Cardiac fibroblast (primary cell): ENCODE measurements at places on chromosomes 7 and 10.

- no peak for DNase-seq
These were observed 4.3 kb downstream of the PRRT4 start for GRCh38 chr7:128357217-128357613.

GRCh38 chr7:157656195-157656769 is 319.5 kb downstream of the DNAJB6 start:
- DNase-seq, result no peak

DNA sequence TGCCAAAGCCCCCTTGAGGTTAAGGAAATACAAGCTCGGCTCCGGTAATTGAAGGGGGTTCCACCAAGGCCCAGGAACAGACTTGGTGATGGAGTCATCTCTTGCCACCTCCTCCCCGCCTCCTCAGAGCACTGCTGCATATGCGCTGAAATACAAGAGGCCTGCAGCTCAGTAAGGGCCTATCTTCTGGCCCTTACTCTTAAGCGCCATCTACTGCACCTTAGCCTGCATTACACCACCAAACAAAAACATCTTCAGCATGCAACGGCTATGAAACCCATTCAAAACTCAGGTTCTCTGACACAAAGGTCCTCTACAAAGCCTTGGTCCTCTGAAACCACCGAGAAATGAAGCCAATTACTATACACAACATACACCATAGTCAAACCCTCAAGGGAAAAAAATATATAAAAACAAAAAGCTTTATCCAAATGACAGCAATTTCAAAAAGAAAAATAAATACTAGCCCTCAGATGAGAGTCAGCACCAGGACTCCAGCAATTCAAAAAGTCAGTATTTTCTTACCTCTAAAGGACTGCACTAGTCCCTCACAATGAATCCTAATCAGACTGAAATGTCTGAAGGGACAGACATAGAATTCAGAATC is 176.8 kb upstream of the TBX20 start:
- DNase-seq, result no peak

DNA sequence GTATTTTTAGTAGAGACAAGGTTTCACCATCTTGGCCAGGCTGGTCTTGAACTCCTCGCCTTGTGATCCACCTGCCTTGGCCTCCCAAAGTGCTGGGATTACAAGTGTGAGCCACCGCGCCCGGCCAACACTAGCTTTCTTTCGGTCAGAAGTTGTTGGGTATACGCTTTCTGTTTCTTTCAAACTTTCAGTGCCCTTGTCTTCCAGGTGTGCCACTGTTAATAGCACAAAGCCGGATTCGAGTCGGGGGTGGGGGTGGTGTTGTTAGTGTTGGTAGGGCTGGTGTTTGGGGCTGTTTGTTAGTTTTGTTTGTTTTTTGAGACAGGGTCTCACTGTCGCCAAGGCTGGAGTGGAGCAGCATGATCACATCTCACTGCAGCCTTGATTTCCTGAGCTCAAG is 33.8 kb upstream of the NANOS1 start:
- no peak for DNase-seq

DNA sequence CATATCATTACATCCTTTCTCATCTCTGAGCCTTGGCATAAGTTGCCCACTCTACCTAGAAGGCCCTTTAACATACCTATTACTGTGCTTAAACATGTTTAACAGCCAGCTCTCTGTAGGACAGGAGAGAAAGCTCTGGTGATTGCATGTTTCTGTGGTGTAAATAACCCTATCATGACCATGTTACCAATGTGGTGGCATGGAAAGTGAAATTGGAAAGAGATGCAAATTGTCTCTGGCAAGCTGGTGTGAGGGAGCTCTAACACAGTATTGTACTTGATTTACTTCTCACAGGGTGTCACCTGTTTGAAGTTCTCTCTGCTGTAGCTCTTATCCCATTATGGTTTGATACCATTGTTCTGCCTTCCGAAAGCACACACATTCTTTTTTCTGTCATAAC is 231.8 kb upstream of the DKK1 start:
- no peak for DNase-seq

GRCh38 chr7:42348631-42349030 is 111.6 kb upstream of the GLI3 start:
- DNase-seq, result no peak

GRCh38 chr10:101054351-101054750 is 7.4 kb upstream of the KAZALD1 start:
- no peak for DNase-seq

GRCh38 chr7:128281605-128282380 is 40.7 kb downstream of the LEP start:
- no peak for DNase-seq

DNA sequence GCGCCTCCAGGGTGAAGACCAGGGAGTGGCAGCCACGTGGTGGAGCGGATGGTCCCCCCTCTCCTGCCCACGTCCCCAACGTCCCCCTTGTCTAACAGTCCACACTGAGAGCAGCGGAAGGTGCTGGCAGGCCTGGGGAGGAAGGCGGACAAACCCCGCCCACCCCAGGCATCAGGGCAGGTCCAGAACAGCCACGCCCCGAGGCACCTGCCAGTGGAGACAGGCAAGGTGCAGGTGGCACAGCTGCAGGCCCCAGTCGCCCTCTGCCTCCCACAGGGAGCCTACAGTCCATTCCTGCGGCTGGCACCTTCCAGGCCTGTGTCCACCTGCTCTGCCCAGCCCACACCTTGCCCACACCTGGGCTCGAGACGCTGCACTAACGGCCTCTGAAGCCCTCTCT is 24.9 kb downstream of the CYP2W1 start:
- DNase-seq, result no peak

DNA sequence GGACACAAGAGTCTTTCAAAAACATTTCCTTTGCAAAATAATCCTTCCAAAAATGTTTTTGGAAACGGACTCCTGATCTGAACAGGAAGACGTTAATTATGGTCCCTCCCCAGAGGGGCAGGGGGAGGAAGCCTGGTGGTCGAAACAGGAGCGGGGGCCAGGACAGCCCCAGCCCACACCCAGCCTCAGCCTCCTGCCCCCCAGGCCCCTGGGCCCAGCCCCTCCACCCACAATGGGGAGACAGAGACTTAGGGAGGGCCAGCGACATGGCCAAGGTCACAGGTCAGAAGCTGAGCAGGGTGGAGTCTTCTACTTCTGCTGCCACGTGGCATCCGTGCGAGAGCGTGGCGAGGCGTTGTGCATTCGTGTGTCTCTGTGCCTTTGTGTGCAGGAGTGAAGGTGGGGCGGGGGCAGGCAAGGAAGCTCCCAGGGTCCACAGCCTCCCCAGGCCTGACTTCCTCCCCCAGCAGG is 14.0 kb upstream of the GRIFIN start:
- no peak for DNase-seq

DNA sequence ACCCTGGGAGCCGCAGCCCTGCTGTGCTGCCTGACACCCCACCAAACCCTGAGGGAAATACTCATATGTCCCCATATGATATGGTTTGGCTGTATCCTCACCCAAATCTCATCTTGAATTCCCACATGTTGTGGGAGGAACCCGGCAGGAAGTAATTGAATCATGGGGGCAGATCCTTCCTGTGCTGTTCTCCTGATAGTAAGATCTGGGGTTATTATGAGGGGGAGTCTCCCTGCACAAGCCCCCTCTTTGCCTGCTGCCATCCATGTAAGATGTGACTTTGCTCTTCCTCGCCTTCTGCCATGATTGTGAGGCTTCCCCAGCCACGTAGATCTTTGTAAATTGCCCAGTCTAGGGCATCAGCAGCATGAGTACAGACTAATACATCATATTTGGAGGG is 68.7 kb downstream of the RGS10 start:
- no peak for DNase-seq

- DNase-seq, result no peak
These were observed 58.3 kb downstream of the REEP3 start for GRCh38 chr10:63579371-63580014.

- no peak for DNase-seq
These were observed 15.6 kb upstream of the CRHR2 start for GRCh38 chr7:30697719-30698460.

DNA sequence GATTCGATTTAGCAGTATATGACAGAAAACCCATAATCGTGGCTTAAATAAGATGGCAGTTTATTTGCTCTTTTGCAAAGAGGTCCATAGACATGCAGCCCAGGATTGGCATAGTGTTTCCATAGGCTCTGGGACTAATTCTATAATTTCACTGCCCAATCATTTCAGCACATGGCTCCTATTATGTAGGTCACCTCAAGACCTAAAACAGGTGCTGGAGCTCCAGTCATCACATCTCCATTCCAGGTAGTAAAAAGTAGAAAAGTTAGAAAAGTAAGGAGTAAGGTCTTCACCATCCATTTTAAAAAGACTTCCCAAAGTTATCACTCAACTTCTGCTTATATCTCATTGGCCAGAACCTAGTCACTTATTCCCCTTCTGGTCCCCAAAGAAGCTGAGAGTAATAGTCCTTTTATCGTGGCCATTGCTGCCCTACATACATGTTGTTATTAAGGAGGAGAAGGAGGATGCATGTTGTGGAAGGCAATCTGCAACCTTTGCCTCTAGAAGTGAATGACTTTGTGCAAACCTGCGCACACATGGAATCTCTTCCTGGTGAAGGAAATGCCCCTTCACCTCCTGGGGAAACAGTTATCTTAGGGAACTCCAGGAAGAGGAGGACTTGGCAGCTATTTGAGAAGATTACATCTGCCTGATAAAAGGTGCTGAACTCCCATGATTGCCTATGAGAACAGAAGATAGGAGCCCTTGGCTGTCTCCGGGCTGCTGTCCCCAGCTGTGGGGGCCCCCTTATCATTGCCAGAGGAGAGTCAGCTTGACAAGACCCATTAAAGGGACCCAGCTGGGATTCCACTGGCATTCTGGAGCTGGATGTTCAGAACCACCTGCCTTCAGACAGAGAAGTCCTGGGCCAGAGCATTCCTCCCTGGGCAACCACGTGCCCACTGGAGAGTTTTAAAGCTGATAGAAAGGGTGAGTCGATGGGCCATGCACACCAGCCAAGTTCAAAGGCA is 330.6 kb upstream of the ZMIZ1 start:
- DNase-seq, result no peak

- no peak for DNase-seq
These were observed 170.4 kb upstream of the NRG3 start for GRCh38 chr10:81704596-81704995.

DNA sequence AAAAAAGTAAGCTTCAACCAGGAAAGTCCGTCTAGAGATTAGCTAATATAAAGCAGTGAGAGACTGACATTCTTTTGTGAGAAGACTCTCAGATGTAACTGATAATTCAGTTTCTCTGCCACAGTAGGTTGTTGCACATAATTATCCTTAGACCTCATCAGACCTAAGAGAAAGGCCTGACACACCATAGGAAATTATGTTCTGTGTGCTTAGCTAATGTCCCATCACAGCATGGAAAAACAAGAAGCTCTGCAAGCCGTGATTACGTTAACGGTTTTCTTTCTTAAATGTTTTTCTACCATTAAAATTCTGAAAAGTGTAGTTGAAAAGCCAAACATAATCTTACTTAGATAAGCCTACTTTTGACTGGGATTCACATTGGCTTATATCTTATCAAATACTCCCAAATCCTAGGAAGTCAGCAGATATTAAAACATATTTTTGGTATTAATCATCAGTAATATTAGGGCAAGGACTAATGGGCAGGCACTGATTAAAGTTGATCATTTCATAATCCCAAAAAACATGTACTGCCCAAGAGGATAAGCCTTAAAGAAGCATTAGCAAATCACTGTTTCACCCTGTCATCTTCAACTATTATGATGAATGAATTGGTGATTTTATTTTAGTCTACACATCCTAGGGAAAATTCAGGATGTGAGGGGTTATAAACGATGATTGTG is 5.2 kb downstream of the CSTF2T start:
- DNase-seq, result peak; percentile 40

DNA sequence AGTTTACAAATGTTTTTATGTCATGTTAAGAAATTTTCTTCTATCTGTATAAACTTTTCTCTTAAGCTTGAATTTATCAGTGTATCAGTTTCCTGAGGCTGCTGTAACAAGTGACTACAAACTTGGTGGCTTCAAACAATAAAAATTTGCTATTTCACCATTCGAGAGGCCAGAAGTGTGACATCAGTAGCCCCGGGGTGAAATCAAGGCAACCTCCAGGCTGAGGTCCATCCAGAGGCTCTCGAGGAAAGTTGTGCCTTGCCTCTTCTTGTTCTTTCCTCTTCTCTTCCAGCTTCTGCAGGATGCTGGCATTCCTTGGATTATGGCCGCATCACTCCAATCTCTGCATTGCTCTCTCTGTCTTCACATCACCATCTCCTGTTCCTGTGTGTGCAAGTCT is 6.5 kb upstream of the BEND7 start:
- DNase-seq, result no peak

DNA sequence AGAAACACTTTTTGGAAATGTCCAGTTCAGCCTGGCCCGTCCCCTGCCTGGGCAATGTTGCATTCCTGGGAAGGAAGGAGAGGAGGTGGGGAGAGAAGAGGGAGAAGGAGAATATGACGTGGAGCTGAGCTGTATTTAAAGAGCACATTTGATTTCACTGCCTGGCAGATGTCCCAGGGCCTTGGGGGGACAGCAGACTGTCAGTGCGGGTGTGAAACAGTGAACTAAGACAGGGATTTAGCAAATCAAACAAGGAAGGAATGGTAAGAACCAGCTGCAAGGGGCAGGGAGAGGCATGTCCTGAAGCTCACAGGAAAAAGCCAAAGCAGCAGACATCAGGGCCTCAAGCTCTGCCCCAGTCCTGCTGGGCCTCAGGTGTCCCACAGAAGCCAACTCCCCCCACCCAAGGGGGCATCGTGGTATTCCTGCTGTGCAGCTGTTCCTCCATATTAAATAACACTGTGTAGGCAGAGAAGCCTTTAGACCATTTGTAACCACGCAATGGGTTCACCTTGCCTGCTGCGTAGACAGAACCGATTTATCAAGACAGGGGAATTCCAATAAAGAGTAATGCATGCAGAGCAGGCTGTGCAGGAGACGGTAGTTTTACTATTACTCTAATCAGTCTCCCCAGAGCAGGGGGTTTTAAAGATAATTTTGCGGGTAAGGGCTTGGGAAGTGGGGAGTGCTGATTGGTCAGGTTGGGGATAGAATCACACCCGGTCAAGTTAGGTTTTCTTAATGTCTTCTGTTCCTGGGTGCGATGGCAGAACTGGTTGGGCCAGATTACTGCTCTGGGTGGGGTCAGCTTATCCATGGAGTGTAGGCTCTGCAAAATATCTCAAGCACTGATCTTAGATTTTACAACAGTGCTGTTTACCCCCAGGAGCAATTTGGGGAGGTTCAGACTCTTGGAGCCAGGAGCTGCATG is 18.3 kb downstream of the LEP start:
- peak; percentile 15 for DNase-seq

- no peak for DNase-seq
These were observed 7.1 kb upstream of the ARHGAP21 start for GRCh38 chr10:24730811-24731210.

- DNase-seq, result peak; percentile 33
These were observed 27.3 kb upstream of the CABCOCO1 start for GRCh38 chr10:61635471-61635870.

- DNase-seq, result no peak
These were observed 101.9 kb downstream of the RAB11FIP2 start for GRCh38 chr10:117944676-117945447.

GRCh38 chr10:128230401-128230800 is 104.2 kb upstream of the MKI67 start:
- no peak for DNase-seq

- DNase-seq, result peak; percentile 85
These were observed 176.5 kb downstream of the TCF7L2 start for GRCh38 chr10:113126229-113127201.

- no peak for DNase-seq
These were observed 32.7 kb downstream of the COL26A1 start for GRCh38 chr7:101395376-101395775.

- no peak for DNase-seq
These were observed 17.0 kb downstream of the CPA4 start for GRCh38 chr7:130309986-130310385.

- no peak for DNase-seq
These were observed 248.1 kb downstream of the GATA3 start for GRCh38 chr10:8302565-8302964.
